ENCODE measurements at places on chromosomes 3 and 15.

- DNase-seq, result no peak
Observed at GRCh38 chr3:104436506-104436905, 930.2 kb upstream of the ALCAM start.

DNA sequence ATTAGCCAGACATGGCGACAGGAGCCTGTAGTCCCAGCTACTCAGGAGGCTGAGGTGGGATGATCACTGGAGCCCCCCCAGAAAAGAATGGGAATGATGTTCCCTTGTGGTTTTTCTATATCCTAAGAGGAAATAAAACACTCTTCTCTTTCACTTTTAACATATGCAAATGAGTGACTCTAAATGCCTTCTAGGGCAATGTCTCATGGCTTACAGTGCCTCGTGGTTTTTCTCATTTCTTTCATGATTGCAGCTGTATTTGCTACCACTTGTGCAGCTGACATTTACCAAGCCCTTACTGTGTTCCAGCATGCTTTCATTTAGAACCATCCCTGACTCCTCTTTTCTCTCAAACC lies 26.4 kb downstream of the STOML1 start:
- no peak for DNase-seq

GRCh38 chr3:14524311-14524711 lies 15.8 kb downstream of the GRIP2 start:
- peak; percentile 13 for DNase-seq

DNA sequence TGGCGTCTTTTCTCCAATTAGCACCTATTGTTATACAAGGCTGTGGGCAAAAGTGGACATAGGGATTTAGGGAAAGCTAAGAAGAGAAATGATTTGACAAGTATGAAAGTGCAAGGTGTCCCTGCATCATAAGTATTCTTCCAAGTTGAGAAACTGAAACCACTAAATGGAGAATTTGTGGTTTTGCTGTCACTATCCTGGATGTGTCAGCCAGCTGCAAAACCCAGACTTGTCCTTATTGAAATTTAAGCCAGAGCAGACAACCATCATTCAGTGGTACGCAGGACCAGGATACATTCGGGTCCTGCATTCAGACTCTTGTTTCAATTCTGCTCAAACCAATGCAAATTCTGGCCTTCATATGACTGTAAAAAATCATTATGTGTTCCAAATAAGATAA lies 384.8 kb upstream of the TGFBR2 start:
- DNase-seq, result no peak

GRCh38 chr3:86772699-86773098 lies 218.2 kb downstream of the VGLL3 start:
- no peak for DNase-seq

DNA sequence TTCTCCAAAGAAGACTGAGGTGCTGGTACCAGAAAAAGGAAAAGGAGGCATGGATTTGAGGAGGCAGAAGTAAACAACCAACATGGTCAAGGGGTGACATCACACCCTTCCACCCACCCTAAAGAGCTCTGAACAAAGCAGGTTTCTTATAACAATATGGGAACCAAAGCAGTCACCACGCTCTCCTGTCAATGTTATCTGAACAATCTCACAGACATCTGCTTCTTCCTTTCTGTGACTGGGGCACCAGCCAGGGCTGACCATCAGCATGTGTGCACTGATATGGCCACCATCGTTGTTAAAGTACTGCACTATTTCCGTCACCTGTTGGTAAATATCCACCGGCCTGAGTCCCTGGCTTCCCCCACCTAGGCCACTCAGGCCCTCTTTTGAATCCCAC lies 252.9 kb downstream of the SHQ1 start:
- no peak for DNase-seq

DNA sequence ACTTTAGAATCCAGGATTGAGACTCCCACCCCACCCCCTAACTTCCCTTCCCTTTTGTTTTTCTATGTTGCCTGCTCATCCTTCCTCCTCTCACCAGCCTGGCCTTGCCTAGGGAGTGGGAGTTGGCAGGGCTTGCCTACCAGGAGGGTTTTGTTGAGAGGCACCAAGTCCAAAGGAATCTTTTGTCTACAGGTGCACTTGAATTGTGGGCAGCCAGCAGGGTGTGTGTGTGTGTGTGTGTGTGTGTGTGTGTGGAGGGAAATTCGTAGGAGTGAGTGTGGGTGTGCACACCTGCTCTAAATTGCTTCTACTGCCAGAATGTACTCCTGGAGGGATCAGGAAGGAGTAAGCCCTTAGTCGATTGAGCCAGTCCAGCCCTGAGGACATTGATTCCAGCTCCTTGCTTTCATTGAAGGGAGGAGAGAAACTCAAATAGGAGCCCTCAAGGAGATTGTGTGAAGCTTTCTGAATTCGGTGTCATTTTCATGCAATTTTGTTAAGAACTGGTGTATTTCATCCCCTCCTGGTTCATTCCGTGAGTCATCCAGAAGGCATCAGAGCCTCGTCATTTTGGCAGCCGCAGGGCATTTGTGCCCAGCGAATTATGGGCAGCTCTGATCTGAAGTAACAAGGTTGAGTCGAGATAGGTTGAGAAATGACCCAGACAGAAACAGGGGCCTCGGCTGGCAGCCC lies 112.1 kb downstream of the SLCO3A1 start:
- no peak for DNase-seq

- DNase-seq, result no peak
Observed at GRCh38 chr3:177474652-177475355, 277.5 kb upstream of the TBL1XR1 start.

DNA sequence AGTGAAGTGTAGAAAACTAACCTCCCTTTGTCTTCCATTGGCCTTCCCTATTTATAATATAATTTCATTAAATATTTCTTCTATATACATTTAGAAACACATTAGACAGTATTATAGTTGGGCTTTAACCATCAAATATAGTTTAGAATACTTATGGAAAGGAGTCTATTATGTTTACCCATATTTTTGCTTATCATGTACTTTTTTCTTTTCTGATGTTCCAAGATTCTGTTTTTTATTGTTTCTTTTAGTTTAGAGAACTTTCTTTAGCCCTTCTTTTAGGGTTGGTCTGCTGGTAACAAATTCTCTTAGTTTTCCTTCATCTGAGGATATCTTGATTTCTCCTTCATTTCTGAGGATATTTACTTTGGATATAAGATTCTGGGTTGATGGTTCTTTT lies 23.7 kb downstream of the SH3GL3 start:
- no peak for DNase-seq

GRCh38 chr15:69793781-69794451 lies 303.8 kb downstream of the TLE3 start:
- DNase-seq, result no peak

DNA sequence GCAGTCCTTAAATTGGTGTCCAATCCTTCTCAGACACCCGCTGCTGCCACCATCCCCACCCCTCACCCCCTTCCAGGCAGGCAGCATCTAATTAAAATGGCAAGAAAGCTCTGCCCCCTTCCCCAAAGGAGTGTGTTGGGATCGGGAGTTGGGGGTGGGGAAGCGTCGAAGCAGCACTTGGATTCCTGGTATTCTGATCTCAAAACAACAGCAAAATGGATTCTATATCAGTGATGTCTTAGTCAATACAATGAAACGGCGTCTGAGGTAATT lies 1.4 kb downstream of the TNIK start:
- DNase-seq, result no peak

- no peak for DNase-seq
Observed at GRCh38 chr3:186280737-186281136, 81.3 kb downstream of the DGKG start.

GRCh38 chr3:55486857-55487380 lies at the start of gene WNT5A:
Gene WNT5A (minus strand): TSS chr3:55487306. CDS start chr3:55486985, 321 bp downstream.
- no peak for DNase-seq

DNA sequence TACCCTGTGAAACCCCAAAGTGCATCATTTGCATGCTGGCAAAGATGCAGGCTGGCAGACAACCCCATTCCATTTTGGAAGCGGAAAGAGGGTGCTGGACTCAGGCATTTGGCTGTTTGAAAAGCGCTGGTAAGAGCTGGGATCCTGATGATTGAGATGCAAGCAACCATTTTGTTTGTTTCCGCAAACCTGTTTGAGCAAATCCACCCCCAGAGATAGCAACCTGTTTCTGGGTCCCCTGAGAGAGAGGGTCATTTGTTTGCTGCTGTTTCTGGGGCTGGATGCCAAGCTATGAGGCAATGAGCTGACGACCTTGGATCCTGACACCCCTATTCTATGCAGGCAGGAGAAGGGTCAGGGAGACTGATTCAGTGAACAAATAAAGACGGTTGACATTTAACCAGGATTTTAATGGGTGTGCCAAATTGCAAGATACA lies 9.8 kb downstream of the SLC6A1 start:
- no peak for DNase-seq

- DNase-seq, result no peak
Observed at GRCh38 chr15:77021803-77022381, 27.0 kb downstream of the PSTPIP1 start.

- no peak for DNase-seq
Observed at GRCh38 chr3:89171687-89172545, 64.5 kb downstream of the EPHA3 start.

DNA sequence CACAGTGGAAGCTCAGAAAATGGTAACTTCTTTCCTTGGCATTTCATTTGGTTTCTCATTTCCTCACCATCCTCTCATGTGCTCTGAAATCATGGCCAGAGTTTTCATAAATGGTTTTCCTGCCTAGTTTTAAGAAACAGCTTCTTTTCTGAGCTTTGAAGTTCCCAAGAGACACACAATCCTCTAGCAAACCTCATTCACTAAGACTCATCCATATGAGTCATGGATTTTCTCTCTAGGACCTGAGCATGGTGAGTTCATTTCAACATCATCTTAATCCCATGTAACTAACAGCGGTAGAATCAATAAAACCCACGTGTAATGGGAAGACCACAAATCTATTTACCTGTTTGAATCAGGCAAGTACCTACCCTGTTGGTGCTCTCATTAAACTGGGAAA lies 274.5 kb upstream of the LRTM1 start:
- no peak for DNase-seq

Measured in CD4-positive, alpha-beta T cell treated with Interleukin-15 for 1 hour (primary cell).